ENCODE measurements at places on chromosomes 1 and 21.
A peak's percentile ranks its signal among the peaks of the same experiment; 100 is the strongest.

- DNase-seq, result no peak
Observed at GRCh38 chr1:183993132-183993531, 44.4 kb downstream of the COLGALT2 start.

GRCh38 chr1:18922848-18923755 lies 20.7 kb upstream of the ALDH4A1 start:
- DNase-seq, result no peak

DNA sequence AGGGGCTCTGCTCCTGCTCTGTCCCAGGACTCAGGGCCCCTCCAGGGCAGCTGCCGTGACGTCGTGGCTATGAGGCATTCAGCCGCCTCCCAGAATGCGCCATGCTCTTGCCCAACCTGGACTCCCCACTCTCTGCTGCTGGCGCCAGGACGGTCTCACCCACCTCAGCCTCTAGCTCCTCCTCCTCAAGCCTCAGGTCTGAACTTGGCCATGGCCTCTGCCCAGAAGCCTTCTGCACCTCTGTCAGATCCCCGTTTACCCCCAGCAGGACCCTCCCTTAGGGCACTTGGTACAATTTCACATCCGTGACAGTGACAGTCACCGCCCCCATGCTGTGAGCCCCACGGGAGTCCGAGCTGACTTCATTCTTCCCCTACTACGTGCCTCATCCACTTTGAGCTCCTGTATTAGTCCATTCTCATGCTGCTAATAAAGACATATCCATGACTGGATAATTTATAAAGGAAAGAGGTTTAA lies 4.9 kb downstream of the CSTB start:
- no peak for DNase-seq

DNA sequence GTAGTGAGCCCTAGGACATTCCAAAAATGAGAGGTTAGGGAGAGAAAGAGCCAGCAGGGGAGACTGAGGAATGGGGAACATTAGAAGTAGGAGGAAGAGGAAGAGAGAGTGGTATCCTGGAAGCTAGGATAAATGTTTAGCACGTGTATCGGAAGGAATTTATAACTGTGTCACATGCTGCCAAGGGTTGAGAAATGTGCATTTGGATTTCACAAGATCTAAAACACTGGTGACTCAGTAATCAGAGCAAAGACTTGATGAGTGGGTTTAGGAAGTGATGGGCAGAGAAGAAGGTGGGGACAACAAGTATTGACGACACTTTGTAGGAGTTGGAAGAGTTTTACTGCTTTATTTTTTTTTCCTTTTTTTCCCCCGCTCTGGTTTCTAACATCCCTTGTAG lies 193.9 kb downstream of the FMN2 start:
- peak; percentile 83 for DNase-seq

GRCh38 chr1:95703046-95703445 lies 469.0 kb downstream of the RWDD3 start:
- no peak for DNase-seq

DNA sequence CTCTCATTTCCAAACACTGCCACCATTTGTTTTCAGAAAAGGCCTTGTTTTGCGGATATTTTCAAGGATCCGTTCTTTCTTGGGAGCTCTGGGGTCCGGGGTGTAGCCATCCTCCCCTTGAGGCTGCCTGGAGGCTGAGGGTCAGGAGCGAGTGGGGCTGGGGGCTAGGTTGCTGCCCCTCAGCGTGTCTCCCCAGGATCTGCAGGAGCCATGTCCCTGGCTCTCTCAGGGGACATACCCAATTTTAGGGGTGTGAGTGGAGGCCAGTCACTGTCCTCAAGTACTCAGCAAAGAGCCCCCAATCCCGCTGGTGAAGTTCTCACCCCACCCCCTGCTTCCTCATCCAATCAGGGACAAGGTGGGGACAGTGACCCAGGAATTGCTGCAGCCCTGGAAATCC lies 15.0 kb upstream of the PRDM16 start:
- DNase-seq, result no peak

DNA sequence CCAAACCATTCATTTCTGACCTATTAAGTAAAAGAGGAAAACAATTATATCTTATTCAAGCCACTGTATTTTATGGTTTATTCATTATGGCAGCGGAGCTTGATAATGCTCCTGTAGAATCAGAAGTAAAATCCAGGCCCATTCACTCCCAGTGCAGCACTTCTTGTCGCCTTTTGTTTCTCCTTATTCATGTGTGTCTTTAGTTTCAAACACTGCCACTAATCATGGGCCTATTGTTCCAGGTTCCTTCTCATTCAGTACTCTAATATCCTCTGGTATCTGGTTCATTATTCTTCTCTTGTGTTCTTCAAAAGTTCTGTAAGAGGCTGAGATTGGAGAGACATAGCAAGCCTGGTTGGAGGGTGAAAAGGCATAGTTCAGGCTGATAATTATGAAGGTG lies 218.3 kb downstream of the LRRIQ3 start:
- no peak for DNase-seq

GRCh38 chr1:43776043-43776761 lies 68.9 kb downstream of the ST3GAL3 start:
- DNase-seq, result peak; percentile 87

GRCh38 chr21:45262616-45263015 lies 25.1 kb downstream of the POFUT2 start:
- DNase-seq, result no peak

DNA sequence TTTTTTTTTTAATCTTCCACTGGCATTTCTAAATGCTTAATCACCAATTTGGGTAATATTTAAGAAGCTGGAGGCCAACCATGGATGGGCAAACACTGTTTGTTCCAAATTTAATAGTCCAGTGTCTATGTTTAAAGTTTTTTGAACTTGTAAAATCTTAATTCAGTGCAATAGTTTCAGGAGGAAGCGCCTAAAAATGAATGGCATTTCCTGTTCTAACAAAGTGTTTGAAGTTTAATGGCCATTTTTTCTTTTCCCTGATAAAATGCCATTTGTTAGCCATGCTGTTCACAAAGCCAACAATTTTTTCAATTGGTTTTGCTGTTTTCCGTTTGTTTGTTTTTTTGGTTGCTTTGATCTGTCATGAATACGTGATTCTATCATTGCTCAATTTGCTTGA lies 552.1 kb downstream of the LMO4 start:
- DNase-seq, result no peak

GRCh38 chr21:39173716-39174680 lies 9.3 kb downstream of the PSMG1 start:
- DNase-seq, result no peak

DNA sequence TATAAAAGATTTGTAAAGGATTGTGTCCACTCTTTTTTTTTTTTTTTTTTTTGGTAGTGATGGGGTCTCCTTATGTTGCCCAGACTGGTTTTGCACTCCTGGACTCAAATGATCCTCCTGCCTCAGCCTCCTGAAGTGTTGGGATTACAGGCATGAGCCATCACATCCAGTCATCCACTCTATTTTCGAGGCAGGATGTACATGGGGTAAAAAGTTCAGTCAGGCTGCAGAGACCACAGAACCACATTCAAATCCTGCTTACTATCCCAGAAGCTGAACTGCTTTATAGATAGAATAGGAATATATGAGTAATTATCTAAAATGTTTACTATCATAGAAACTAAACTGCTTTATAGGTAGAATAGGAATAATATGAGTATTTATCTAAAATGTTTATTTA lies 26.0 kb upstream of the KCNK2 start:
- peak; percentile 65 for DNase-seq

- no peak for DNase-seq
Observed at GRCh38 chr1:113793878-113794834, 18.1 kb downstream of the RSBN1 start.

GRCh38 chr1:108816049-108816893 lies 40.6 kb downstream of the AKNAD1 start:
- peak; percentile 96 for DNase-seq

- DNase-seq, result no peak
Observed at GRCh38 chr1:89695847-89696246, 62.9 kb downstream of the LRRC8C start.

- DNase-seq, result no peak
Observed at GRCh38 chr1:94248956-94249688, 11.7 kb upstream of the ARHGAP29 start.

DNA sequence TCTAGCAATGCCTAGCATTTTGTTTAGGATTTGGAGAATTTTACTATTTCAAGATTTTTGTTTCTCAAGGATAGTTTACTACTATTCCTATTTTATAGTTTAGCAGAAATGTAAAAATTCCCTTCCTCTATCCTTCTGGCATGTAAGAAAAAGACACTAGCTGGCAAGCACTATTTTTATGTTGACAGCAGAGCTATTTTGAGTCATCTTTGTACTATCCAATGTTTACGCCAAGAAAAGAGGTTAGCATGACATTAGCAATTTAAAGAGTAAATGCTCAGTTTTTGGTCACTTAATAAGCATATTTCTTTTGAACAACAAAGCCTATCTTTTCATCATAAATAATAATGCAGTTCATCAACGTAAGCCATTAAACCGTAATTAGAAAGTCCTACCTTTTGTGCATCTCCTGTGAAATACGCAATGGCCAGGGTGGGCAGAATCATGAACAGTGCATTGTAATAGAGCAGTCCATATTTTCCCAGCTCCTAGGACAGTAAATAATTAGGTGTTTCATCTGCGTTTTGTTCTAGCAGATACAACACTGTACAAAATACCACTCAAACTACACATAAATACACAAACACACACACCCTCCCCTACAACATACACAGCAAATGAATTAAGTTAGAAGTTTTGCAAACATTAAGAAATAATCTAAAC lies 12.0 kb downstream of the SLC35D1 start:
- no peak for DNase-seq

DNA sequence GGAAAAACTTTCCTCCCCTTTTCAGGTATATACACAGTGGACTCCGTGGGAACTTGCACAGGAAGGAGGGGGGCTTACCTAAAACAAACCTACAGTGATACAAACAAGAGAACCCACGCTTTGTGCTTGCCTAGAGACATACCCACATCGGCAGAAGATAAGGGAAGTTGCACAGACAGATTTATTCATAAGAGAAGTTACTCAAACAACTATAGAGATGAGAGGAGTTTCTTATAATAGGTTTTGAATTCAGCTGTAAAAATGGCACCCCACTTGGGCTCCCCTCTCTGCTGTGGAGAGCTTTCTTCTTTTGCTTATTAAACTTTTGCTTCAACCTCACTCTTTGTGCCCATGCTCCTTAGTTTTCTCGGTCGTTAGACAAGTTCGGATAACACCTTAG lies 1.8 kb upstream of the DUSP12 start:
- DNase-seq, result no peak

- DNase-seq, result no peak
Observed at GRCh38 chr1:178938101-178938958, 67.5 kb upstream of the ANGPTL1 start.
